ENCODE measurements at places on chromosomes 1 and 21.
A peak's percentile ranks its signal among the peaks of the same experiment; 100 is the strongest.

- DNase-seq = no peak
- H3K27me3 ChIP-seq = no peaks in the 10 kb centered on the region
- H3K4me1 ChIP-seq = peaks cover 17% of the 10 kb centered on the region
- no peak overlapping the region for H3K4me3 ChIP-seq
These were observed 106.4 kb downstream of the TBX19 start for GRCh38 chr1:168386949-168387586.

- DNase-seq = no peak
- no peaks in the 10 kb centered on the region for H3K36me3 ChIP-seq
- no peak overlapping the region for H3K4me3 ChIP-seq
- no peak overlapping the region for H3K27ac ChIP-seq
- no peaks in the 10 kb centered on the region for H3K4me1 ChIP-seq
These were observed 734.3 kb downstream of the ADGRL2 start for GRCh38 chr1:82534996-82535395.

GRCh38 chr1:212158912-212159796 is 123.6 kb downstream of the DTL start:
- H3K27me3 ChIP-seq = no peaks in the 10 kb centered on the region
- no peaks in the 10 kb centered on the region for H3K36me3 ChIP-seq
- H3K4me3 ChIP-seq = no peak overlapping the region
- no peak for DNase-seq
- no peak overlapping the region for H3K27ac ChIP-seq
- H3K4me1 ChIP-seq = peaks cover 21% of the 10 kb centered on the region

- no peak overlapping the region for H3K4me3 ChIP-seq
- H3K27me3 ChIP-seq = no peaks in the 10 kb centered on the region
- no peaks in the 10 kb centered on the region for H3K36me3 ChIP-seq
- H3K27ac ChIP-seq = no peak overlapping the region
- DNase-seq = no peak
These were observed 49.3 kb downstream of the ZC3H11B start for GRCh38 chr1:219563568-219563967.

DNA sequence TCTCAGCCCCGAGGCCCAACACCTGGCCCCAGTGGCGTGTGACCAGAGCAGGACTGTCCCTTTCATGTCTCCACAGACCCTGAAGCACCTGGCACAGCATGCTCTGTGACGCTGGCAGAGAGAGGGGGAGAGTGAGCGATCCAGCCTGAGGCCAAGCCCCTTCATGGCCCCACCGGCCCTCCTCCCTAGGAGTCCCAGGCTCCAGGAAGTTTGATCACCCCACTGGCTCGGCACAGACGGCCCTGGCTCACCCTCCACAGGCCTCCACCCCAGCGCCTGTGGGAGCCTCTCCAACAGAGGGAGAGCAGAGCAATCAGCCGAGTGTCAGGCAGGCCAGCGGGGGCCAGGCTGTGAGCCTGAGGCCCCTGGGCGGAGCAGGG is 11.0 kb downstream of the SH3BGRL3 start:
- peak; percentile 91 for DNase-seq
- H3K4me3 ChIP-seq = no peak overlapping the region
- no peaks in the 10 kb centered on the region for H3K36me3 ChIP-seq
- peaks cover 52% of the 10 kb centered on the region for H3K4me1 ChIP-seq
- peak overlapping the region; percentile 60 for H3K27ac ChIP-seq

GRCh38 chr1:17365293-17365692 is 6.7 kb upstream of the PADI6 start:
- no peaks in the 10 kb centered on the region for H3K36me3 ChIP-seq
- no peaks in the 10 kb centered on the region for H3K27me3 ChIP-seq
- no peak for DNase-seq
- no peak overlapping the region for H3K4me3 ChIP-seq
- no peak overlapping the region for H3K27ac ChIP-seq
- H3K4me1 ChIP-seq = no peaks in the 10 kb centered on the region

DNA sequence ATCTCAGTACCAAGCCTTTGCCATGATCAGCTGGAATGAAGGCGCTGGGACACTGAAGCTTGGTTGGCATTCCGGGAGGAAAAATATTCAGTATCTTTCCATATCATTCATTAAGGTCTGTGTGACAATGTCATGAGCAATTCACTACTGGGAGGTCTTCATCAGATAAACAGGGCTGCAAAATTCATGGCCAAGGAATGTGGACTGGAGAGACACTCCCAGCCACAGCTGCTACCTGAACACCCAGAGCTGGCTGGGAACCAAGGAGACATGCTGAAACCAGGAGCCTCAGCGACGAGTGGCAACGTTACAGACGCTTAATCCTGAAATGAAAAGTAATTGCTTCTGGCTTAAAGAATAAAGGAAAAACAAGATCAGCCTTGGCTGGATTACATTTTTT is 30.6 kb upstream of the DDAH1 start:
- H3K27ac ChIP-seq = no peak overlapping the region
- no peak overlapping the region for H3K4me3 ChIP-seq
- H3K36me3 ChIP-seq = no peaks in the 10 kb centered on the region
- no peak for DNase-seq

DNA sequence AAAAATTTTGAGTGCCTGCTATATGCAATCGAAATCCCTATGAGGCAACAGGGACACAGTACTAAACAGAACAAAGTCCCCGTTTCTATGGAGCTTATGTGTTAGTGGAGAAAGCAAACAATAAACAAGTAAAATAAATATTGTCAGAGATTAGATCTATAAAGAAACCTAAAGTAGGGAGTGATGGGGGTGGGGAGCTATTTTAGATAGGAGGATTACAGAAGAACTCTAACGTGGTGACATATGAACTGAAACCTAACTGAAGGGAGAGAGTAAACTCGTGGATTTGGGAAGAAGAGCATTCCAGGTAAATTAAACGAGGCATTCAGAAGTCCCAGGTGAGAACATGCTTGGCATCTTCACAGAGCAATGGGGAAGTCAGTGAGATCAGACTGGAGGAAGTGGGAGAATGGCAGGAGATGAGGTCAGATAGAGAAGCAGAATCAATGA is 154.5 kb downstream of the DENND1B start:
- no peaks in the 10 kb centered on the region for H3K27me3 ChIP-seq
- no peaks in the 10 kb centered on the region for H3K36me3 ChIP-seq
- H3K4me1 ChIP-seq = no peaks in the 10 kb centered on the region
- H3K4me3 ChIP-seq = no peak overlapping the region
- DNase-seq = no peak

DNA sequence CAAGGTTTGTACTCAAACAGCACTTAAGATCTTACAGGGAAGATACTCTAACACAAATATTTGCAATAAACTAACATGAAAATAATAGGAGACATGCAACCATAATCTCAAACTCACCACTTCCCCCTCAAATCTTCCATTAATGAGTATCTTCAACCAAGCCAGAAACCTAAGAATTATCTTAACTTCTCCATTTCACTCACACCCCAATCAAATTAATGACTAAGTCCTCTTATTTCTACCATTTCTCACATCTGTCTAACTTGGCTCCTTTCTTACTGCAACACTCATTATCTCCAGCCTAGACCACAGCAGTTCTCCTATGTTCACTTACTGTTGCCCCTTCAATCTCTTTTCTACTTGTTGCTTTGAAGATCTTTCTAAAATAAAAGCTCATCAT is 10.4 kb downstream of the RBBP5 start:
- no peaks in the 10 kb centered on the region for H3K4me1 ChIP-seq
- H3K4me3 ChIP-seq = no peak overlapping the region
- no peak for DNase-seq
- no peak overlapping the region for H3K27ac ChIP-seq
- peaks cover 35% of the 10 kb centered on the region for H3K36me3 ChIP-seq

DNA sequence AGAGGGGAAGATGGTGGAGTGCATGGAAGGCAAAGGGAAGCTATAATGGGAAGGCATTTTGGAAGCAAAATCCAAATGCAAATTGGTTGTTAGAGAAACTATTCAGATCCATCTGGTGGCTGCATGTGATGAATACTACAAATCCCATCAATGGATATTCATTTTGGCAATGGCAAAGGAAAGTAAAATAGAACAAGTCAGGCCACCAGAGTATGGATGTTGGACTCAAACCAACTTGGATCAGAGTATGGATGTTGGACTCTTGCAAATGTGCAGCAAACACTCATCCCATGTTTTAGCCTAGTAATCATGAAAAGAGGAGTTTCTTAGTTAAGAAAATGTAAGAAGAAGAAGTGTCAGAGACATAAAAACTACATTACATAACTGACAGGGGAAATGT is 289.6 kb upstream of the DAB1 start:
- no peak overlapping the region for H3K27ac ChIP-seq
- no peak overlapping the region for H3K4me3 ChIP-seq
- no peaks in the 10 kb centered on the region for H3K27me3 ChIP-seq
- no peaks in the 10 kb centered on the region for H3K36me3 ChIP-seq
- DNase-seq = no peak

DNA sequence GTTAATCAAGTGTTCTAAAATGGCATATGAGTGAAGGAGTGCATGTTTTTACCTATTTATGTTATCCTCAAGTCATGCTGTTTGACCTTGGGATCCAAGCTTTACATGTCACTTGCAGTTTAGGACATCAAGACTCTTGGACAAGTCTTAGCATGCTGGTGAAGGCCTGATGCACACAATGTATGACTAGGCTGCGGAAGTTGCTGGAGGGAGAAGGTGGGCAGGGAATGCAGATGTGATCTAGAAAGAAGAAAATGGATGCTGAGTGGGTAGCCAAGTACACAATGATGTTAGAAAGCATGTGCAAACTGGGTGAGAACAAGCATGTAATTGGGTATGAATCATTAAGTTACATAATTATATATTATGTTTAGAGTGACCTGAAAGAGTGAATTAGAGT is 301.8 kb downstream of the BRINP2 start:
- DNase-seq = no peak
- H3K4me3 ChIP-seq = no peak overlapping the region
- H3K36me3 ChIP-seq = no peaks in the 10 kb centered on the region

GRCh38 chr1:35707601-35708440 is 10.9 kb downstream of the C1orf216 start:
- no peak overlapping the region for H3K27ac ChIP-seq
- H3K4me1 ChIP-seq = peaks cover 20% of the 10 kb centered on the region
- H3K36me3 ChIP-seq = no peaks in the 10 kb centered on the region

DNA sequence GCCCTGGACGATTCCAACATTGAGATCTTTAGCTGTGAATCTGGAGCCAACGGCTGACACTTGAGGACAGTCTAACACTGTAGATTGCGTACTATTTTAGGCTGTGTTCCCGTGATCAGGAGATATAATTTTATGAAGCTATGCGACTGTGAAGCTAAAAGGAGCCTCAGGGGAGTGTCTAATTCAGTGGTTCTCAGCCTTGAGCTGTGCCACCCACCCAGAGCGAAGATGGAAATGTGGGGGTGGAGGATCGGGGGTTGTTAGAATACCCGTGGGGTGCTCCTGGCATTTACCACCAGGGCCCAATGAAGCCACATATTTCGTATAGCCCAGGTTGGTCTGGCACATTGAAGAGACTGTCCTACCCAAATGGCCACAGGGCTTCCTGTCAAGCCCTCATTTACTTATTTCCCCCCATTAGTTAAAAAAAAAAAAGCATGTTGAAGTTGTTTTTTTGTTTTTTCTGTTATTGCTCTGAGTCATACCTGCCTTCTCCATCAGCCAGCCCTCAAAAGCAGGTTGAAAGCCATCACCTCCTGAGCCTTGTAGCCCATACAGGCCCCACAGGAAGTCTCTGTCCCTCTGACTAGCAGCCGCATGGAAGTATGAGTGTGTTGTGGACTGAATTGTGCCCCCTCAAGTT is 141.7 kb downstream of the GALNT2 start:
- no peak for DNase-seq
- peak overlapping the region; percentile 38 for H3K27ac ChIP-seq
- no peaks in the 10 kb centered on the region for H3K27me3 ChIP-seq
- H3K36me3 ChIP-seq = no peaks in the 10 kb centered on the region
- H3K4me1 ChIP-seq = peaks cover 35% of the 10 kb centered on the region

GRCh38 chr1:68081775-68082283 is 31.4 kb upstream of the DIRAS3 start:
- no peak overlapping the region for H3K27ac ChIP-seq
- no peak overlapping the region for H3K4me3 ChIP-seq
- no peak for DNase-seq
- H3K36me3 ChIP-seq = no peaks in the 10 kb centered on the region

DNA sequence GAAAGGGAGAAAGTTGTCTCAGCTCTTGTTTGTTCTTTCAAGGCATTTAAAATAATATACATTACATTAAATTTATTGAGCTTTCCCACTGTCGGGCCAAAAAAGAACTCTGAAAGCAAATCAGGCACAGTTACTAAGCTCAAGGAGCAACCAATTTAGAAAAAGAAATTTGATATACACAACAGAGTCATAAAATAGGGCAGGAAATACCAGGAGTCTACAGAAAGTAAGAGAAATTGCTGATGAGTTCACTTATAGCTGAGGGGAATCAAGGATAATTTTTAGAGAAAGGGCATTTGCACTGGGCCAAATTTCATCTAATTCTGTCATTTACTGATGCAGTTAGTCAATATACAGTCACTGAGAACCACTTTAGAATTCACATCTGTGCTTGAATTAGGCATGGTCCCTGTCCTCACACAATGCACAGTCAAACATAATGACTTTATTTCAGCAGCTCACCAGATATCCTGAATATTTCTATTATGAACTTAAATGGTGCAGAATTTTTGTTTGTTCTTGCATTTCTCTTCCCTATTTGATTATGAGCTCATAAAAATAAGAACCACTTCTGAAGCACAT is 249.6 kb upstream of the BEND5 start:
- no peaks in the 10 kb centered on the region for H3K27me3 ChIP-seq
- no peak for DNase-seq
- no peaks in the 10 kb centered on the region for H3K36me3 ChIP-seq
- no peak overlapping the region for H3K27ac ChIP-seq
- H3K4me3 ChIP-seq = no peak overlapping the region
- H3K4me1 ChIP-seq = no peaks in the 10 kb centered on the region

GRCh38 chr1:115767403-115767802 is 1.1 kb downstream of the CASQ2 start:
- H3K27me3 ChIP-seq = no peaks in the 10 kb centered on the region
- DNase-seq = no peak
- no peak overlapping the region for H3K27ac ChIP-seq
- H3K4me1 ChIP-seq = peaks cover 7% of the 10 kb centered on the region
- no peaks in the 10 kb centered on the region for H3K36me3 ChIP-seq

- no peaks in the 10 kb centered on the region for H3K36me3 ChIP-seq
- H3K27ac ChIP-seq = no peak overlapping the region
- no peak for DNase-seq
- H3K4me3 ChIP-seq = no peak overlapping the region
These were observed 205.1 kb upstream of the SGIP1 start for GRCh38 chr1:66328896-66329295.

DNA sequence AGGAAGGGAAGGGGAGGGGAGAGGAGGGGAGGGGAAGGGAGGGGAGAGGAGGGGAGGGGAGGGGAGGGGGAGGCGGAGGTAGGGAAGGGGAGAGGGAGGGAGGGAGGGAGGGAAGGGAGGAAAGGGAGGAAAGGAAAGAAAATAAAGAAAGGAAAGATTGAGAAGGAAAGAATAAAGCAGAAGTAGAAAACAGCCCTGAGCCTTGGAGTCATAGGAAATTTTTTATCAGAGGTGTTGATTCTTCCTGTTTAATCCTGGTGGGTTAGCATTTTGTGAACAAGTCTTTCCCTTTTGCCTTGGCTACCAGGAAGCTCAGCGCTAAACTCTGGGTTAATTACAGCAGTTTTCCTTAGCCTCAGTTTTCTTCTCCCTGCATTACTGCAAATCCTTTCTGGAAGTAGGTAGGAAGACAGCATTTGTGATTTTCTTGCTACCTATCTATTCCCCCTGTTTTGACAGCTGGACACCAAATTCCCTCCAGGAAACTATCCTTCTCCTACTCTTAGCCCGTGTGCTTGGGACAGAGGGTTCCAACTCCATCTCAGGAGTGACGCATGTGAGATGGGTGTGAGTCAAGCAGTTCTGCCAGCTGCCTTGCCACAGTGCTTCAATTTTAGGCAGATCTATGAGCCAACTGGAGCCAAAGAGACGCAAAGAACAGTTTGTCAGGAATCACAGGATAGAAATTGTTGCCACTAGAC is 26.9 kb downstream of the TOMM20 start:
- H3K36me3 ChIP-seq = no peaks in the 10 kb centered on the region
- H3K27me3 ChIP-seq = no peaks in the 10 kb centered on the region
- H3K4me1 ChIP-seq = peaks cover 24% of the 10 kb centered on the region
- DNase-seq = no peak

Measured in vagina (tissue), 2 donors.